PC-3 (cell line): ENCODE measurements at places on chromosomes 1 and 21. TPM values are rescaled to one million over a fixed set of nuclear protein-coding genes. Genes with fewer than 3 reads are reported as not detected.

DNA sequence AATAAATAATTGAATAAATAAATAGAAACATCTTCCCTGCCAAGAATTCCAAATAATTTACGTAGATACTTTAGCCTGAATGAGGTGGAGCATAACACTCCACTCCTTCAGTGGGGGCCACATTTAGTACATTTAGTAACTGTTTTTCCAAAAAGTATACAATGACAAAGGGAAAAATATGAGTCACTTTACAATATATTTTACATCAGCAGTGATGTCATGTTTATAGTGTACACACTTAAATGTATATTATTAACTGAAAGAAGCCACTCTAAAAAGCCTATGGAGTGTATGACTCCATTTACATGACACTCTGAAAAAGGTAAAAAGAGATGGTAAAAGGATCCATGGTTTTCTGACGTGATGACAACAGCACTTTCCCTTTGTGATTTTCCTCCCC is 344.5 kb upstream of the GREM2 start:
- H3K27me3 ChIP-seq: peaks cover 84% of the 10 kb centered on the region
- no peak overlapping the region for H3K27ac ChIP-seq
- H3K4me3 ChIP-seq: no peak overlapping the region
- H3K4me1 ChIP-seq: no peaks in the 10 kb centered on the region

DNA sequence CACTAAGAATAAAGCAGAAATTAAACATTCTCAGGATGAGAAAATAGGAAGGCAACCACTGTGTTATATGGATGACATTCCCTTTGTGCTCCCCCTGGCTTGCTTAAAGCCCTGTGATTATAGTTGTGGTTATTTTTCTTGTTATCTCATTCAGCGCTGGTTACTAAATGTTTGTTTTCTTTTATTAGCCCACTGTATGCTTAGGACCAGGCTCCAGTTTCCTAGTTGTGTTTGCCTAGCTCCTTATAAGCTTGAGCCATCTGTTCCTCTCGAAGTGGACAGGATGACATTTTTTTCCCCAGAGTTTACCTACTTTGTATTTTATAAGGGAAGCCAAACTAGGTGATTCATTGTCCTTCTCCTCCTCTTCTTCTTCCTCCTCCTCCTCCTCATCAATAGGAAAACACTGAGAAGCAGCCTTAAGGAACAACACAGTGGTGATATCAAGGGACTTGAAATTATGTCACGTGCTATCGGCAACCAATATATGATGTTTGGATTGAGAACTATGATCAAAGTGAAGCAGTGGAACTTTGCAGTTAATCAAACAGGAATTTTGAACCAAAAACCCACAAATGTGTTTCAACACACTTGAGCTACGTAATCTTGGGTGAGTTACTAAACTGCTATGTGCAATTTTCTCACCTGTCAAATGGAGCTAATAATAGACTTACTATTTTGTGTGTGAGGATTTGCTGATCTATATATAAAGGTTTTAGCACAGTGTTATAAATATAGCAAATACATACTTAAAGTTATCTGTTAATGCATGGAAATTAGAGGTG is 35.1 kb upstream of the RGS7 start:
- H3K4me3 ChIP-seq: 0 out of 2 replicates have a peak overlapping the region, but pooled peaks have one; percentile 1
- peak; percentile 89 for DNase-seq
- H3K4me1 ChIP-seq: peaks cover 45% of the 10 kb centered on the region
- no peaks in the 10 kb centered on the region for H3K27me3 ChIP-seq

The TMPRSS2 gene
- total RNA-seq: 9.3 and 15.8 TPM in 2 replicates

The C1QB gene
- total RNA-seq: not detected in 2 replicates

The POU3F1 gene
- total RNA-seq: not detected in 2 replicates
